Endothelial cell (in vitro differentiated cells): ENCODE measurements at places on chromosomes 7 and 10. TPM values are rescaled to one million over a fixed set of nuclear protein-coding genes. Genes with fewer than 3 reads are reported as not detected.

ZNF37A gene
- total RNA-seq, result 8.7 TPM

DENND2A gene
- 41.0 TPM for total RNA-seq

FGF8 gene
- 1.1 TPM for total RNA-seq

- H3K27ac ChIP-seq, result no peak overlapping the region
- no peak for DNase-seq
- H3K4me3 ChIP-seq, result no peak overlapping the region
- H3K36me3 ChIP-seq, result no peaks in the 10 kb centered on the region
- no peaks in the 10 kb centered on the region for H3K4me1 ChIP-seq
These were observed 247.5 kb downstream of the ADARB2 start for GRCh38 chr10:1489801-1490200.

DNA sequence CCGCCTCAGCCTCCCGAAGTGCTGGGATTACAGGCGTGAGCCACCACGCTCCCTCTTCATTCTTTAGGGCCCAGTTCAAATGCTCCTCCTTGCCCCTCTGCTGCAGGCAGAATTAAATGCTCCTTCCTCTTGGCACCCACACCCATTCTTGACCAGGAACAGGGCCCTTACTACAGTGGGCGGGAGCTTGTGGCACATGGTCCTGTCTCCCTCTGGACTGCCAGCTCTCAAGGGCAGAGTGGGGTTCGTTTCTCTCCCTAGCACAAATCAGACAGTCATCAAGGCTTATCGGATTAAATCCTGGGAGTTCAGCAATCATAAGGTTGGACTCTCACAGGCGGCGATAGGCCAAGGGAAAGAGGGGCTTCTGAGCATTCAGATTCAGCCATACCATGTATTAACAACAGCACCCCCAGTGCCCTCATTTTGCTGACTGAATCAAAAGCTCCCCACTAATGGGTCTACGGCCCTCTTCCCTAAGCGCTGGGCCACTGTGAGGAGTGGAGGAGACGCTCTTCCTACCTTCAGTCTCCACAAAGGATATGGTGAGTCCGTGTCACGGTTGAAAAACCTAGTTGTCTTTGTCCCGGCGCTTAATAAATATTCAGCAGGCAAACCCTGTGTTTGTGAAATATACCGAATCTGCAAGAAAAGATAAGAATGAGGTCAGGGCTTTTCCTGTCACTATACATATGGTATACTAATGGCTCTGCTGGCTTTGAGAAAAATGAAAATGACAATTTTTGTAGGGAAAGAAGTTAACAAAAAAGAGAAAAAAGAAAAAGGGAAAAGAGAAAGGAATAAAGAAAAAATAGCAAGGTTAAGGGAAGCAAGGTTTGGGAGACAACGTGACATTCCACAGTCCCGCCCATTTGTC, 107.4 kb downstream of the CLEC2L start:
- peaks cover 3% of the 10 kb centered on the region for H3K27me3 ChIP-seq
- peaks cover 40% of the 10 kb centered on the region for H3K36me3 ChIP-seq
- no peak overlapping the region for H3K4me3 ChIP-seq
- no peak for DNase-seq
- H3K4me1 ChIP-seq, result peaks cover 23% of the 10 kb centered on the region
- no peak overlapping the region for H3K27ac ChIP-seq

- no peak for DNase-seq
- H3K36me3 ChIP-seq, result no peaks in the 10 kb centered on the region
- H3K27ac ChIP-seq, result peak overlapping the region; percentile 91
These were observed 334.3 kb downstream of the CACNA2D1 start for GRCh38 chr7:82109288-82109687.

GRCh38 chr10:3452173-3452626, 279.6 kb upstream of the PITRM1 start:
- peaks cover 19% of the 10 kb centered on the region for H3K27me3 ChIP-seq
- H3K4me3 ChIP-seq, result peak overlapping the region; percentile 13
- no peak for DNase-seq
- H3K27ac ChIP-seq, result peak overlapping the region; percentile 98
- peaks cover 64% of the 10 kb centered on the region for H3K4me1 ChIP-seq

GRCh38 chr7:101487105-101487458, 124.4 kb downstream of the COL26A1 start:
- no peaks in the 10 kb centered on the region for H3K4me1 ChIP-seq
- H3K36me3 ChIP-seq, result no peaks in the 10 kb centered on the region
- no peak overlapping the region for H3K27ac ChIP-seq
- DNase-seq, result no peak
- peaks cover 1% of the 10 kb centered on the region for H3K27me3 ChIP-seq

DNA sequence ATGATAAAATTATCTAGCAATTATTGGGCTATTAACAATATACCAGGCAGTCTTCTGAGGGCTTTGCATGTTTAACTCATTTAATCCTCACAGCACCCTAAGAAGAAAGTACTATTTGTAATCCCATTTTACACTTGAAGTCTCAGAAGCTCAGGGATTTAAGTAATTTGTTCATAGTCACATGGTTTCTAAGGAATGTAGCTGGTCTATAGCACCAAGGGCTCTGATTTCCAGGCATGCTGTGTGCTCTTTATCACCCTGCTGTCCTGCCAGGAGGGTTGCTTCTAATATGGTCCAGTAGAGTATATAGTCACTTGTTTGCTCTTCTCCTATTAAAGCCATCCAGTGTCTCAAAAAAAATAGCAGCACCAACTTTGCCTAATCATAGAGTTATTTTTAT, 417.2 kb downstream of the PLXDC2 start:
- peaks cover 7% of the 10 kb centered on the region for H3K36me3 ChIP-seq
- H3K4me1 ChIP-seq, result no peaks in the 10 kb centered on the region
- DNase-seq, result no peak
- H3K27me3 ChIP-seq, result no peaks in the 10 kb centered on the region

DNA sequence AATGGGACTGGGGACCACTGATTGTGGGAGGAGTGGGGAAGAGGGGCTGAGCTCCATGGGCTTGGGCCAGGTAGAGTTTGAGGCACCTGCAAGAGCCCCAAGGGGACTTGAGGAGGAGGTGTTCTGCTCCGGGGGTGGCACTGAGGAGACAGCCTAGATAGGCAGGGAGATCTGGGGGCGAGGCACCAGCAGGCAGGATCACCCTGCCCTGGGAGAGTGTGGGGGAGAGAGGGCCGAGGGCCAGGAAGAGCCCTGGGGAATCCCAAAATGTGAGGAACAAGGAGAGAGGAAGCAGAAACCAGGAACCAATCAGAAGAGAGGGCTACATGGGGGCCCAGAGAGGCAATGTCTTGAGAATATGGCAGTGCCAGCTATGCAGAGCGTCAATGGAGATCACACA, 34.6 kb downstream of the LEP start:
- no peaks in the 10 kb centered on the region for H3K4me1 ChIP-seq
- DNase-seq, result no peak
- peaks cover 8% of the 10 kb centered on the region for H3K27me3 ChIP-seq
- peaks cover 19% of the 10 kb centered on the region for H3K36me3 ChIP-seq

GRCh38 chr10:131806646-131807317, 94.0 kb upstream of the PPP2R2D start:
- peaks cover 3% of the 10 kb centered on the region for H3K27me3 ChIP-seq
- no peak overlapping the region for H3K27ac ChIP-seq
- H3K4me1 ChIP-seq, result no peaks in the 10 kb centered on the region
- no peaks in the 10 kb centered on the region for H3K36me3 ChIP-seq
